Activated T-cell treated with anti-CD3 and anti-CD28 coated beads for 1 hour (primary cell): ENCODE measurements at places on chromosomes 3 and 15.

GRCh38 chr15:90064911-90065681, 37.2 kb downstream of the IDH2 start:
- DNase-seq: no peak

- no peak for DNase-seq
These were observed 329.9 kb upstream of the AGTR1 start for GRCh38 chr3:148367756-148368155.

DNA sequence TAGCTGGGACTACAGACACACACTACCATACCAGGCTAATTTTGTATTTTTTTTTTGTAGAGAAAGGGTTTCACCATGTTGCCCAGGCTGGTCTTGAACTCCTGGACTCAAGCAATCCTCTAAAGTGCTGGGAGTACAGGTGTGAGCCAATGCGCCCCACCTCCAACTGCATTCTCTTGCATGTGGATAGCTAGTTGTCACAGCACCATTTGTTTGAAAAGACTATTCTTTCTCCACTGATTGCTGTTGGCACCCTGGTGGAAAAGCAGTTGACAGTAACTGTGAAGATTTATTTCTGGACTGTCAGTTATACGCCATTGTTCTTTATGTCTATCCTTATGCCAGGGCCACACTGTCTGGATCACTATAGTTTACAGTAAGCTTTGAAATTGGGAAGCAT, 303.9 kb downstream of the ADAMTS17 start:
- no peak for DNase-seq

GRCh38 chr15:76470691-76471090, 134.1 kb downstream of the ISL2 start:
- no peak for DNase-seq

- no peak for DNase-seq
These were observed 534.2 kb downstream of the NSUN3 start for GRCh38 chr3:94596887-94597566.

- no peak for DNase-seq
These were observed 16.1 kb downstream of the SPTBN5 start for GRCh38 chr15:41877631-41878354.
